ENCODE measurements at places on chromosomes 1 and 21.

DNA sequence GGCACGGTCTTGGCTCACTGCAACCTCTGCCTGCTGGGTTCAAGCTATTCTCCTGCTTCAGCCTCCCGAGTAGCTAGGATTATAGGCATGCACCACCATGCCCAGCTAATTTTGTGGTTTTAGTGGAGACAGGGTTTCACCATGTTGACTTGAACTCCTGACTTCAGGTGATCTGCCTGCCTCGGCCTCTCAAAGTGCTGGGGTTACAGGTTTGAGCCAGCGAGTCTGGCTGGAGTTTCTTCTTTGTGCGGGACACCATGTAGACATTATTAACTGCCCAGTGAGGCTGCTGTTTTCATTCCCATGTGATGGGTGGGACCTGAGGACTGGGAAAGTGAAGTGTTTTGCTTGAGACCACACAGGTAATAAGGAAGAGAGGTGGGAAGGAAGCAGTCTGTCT lies 23.3 kb downstream of the PLA2G5 start:
- DNase-seq: no peak

GRCh38 chr1:96843196-96843595 lies 121.6 kb downstream of the PTBP2 start:
- no peak for DNase-seq

- DNase-seq: no peak
Measured at GRCh38 chr1:162347281-162347680, 29.4 kb downstream of the SPATA46 start.

DNA sequence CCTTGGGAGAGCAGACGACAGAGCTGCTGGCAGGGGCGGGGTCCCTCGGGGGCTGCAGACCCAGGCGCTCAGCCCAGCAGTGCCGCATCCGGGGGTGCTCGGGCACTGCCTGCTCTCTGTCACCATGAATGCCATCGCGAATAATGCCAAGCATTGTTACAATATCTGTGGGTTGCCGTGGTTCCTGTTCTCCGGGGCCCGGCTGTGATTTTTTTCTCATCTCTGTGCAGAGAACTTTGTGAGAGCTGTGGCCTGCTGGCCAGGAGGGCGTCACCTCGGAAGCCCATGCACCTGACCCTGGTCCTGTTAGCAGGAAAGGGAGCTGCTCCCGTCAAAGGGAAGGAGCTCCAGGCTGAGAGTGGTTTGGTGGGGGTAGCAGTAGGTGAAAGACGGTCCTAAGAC lies 70.4 kb downstream of the PRDM16 start:
- no peak for DNase-seq

GRCh38 chr1:242723044-242723716 lies 198.7 kb upstream of the PLD5 start:
- no peak for DNase-seq

- DNase-seq: no peak
Measured at GRCh38 chr1:76659171-76659940, 207.9 kb upstream of the ST6GALNAC5 start.

DNA sequence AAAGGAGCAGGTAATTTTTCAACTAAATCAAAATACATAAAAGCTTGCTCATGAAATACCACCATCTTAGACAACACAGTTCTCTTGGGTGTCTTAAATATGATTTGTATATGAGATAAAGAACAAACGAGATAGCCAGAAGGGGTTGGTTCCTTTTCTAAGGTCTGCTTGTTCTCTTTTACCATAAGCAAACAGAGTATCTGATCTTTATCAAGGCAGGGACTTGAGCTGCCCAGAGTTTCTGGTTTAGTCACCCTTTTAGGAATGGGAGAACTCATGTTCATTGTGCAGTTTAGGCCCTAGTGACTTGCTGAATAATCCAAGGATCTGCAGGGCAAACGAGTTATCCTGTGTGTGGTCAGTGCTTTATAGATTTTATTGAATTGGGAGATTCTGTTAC lies 3.0 kb upstream of the SUCO start:
- no peak for DNase-seq

DNA sequence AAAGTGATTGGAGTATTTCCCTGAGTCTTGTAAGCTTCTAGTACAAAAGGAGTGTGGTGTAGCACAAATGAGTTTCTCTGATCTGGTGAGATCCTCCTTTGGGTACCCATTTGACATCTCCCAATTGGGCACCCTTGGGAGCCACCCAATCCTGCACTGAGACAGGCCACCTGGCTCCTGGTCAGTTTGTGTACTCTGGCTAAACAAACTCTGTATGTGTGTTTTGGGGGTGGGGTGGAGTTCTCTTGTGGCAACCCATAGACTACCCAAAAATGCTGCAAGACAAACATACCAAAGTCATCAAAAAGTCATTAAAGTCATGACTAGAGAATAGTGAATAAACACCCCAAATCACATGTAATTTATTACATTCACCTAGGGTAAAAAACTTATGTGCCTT lies 8.4 kb upstream of the HIVEP3 start:
- DNase-seq: no peak

GRCh38 chr1:101905283-101905835 lies 91.4 kb downstream of the OLFM3 start:
- no peak for DNase-seq

- DNase-seq: no peak
Measured at GRCh38 chr1:229579059-229579673, 20.7 kb upstream of the ABCB10 start.

- no peak for DNase-seq
Measured at GRCh38 chr1:58883037-58883887, 99.4 kb upstream of the JUN start.

- DNase-seq: no peak
Measured at GRCh38 chr1:20322081-20322824, 31.6 kb downstream of the VWA5B1 start.

DNA sequence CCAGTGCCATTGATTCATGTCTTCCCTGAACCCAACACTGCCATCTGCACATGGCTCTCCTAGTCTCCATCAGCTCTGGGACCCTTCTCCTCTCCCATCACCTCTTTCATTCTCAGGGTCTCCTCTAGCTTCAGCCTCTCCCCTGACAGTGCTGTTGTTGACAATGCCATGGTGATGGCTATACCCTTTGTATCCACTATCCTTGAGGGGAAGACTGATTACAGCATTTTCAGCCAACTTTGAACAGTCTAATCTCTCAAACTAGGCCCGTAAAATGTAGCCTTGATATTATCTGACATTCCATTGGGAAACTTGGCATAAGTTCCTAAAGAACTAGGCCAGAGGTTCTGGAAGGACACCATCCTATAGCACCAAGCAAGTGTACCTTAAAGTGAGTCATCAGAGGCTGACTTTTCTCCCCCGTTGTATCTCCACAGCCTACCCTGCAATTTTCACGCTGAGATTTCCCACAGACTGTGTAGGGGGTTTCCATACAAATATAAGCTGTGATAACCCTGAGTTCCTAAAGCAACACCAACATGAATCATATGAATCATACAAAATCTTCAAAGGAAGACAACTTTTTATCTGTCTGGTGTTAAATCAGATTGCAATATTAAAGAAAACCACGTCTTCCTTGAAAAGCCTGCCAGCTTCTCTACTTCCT lies 5.8 kb downstream of the HAO2 start:
- no peak for DNase-seq

- no peak for DNase-seq
Measured at GRCh38 chr1:166170075-166170474, 3.3 kb upstream of the FAM78B start.

GRCh38 chr1:28412731-28413130 lies 43.2 kb downstream of the PHACTR4 start:
- DNase-seq: no peak

- DNase-seq: no peak
Measured at GRCh38 chr1:217718873-217719272, 87.7 kb downstream of the SPATA17 start.

DNA sequence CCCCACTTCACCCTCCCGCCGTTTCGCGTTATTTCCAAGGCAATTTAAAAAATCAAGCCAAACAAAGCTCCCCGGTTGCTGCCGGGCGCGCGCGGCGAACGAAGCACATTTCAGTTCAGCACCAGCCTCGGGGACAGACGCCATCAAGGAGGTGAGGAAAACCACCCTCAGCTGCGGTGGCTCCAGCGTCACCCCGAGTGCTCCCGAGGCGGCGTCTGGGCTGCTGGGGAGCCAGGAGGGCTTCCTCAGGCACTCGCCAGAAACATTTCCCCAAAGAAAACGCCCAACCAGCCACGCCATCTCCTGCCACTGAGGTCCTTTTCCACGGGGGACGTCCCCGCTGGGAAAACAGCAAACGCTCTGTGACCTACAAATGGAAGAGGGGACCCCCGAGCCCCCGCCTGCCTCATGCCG lies 623 bp downstream of the GNG4 start:
- peak; percentile 50 for DNase-seq

- DNase-seq: no peak
Measured at GRCh38 chr1:67052741-67053534, 1.0 kb downstream of the SLC35D1 start.

DNA sequence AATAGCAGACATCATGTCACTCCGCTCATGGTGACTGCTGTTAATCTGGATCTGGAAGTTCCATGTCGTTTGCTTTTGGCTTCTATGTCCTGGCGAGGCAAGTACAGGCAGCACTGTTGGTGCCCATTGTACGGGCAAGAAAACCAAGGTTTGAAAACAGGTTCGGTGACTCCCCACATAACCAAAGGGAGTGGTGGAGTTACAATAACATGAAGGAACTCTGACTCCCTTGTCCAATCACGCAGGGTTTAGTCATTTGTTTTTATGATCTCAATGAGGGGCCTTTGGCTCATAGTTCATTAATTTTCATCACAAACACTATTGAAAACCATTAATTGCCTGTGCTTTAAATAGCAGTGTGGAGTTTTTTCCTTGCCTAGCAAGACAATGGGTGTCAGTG lies 82.9 kb upstream of the SSX2IP start:
- no peak for DNase-seq

DNA sequence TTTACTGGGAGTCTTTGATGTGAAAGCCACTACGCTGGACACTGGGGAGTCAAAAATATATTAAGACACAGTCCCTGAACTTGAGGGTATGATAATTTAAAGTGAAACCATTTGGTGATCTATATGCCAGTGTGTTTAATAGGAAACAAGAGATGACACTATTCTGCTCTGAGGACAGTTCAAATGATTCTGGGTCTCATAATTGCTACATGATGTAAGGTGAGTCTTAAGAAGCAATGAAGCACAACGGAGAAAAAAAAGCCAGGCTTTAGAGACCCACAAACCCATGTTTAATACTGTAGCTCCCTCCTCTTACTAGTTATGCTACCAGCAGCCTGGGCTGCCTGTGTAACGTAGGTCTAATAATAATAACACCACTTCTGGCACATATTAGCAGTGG lies 14.2 kb upstream of the LRRC8D start:
- no peak for DNase-seq

GRCh38 chr1:63318201-63318979 lies 4.0 kb upstream of the FOXD3 start:
- no peak for DNase-seq

DNA sequence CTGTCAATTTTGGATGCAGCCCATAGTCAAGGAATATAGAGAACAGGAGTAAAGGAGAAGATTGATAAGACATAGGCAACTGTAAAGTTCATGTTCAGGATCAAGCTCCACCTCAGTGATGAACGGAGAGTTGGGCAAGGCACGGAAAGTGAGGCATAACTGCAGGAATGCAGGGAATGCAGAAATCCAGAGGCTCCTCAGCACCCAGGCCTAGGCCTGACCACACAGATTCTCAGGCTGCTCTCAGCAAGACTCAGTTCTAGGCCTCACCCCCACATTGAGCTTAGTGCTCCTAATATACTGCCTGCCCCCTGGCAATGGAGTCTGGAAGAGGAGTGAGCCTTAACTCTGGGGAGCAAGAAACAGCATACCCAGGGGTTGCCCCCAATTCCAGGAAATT lies 36.3 kb upstream of the S1PR1 start:
- no peak for DNase-seq

- DNase-seq: no peak
Measured at GRCh38 chr1:160076295-160076694, 5.0 kb upstream of the KCNJ9 start.

GRCh38 chr1:201014816-201015200 lies 8.7 kb downstream of the KIF21B start:
- DNase-seq: no peak

- DNase-seq: no peak
Measured at GRCh38 chr1:163106364-163106987, 37.3 kb downstream of the RGS4 start.

- no peak for DNase-seq
Measured at GRCh38 chr1:91552091-91552490, 51.4 kb downstream of the CDC7 start.

- DNase-seq: no peak
Measured at GRCh38 chr1:87167157-87167789, 161.4 kb upstream of the LMO4 start.

DNA sequence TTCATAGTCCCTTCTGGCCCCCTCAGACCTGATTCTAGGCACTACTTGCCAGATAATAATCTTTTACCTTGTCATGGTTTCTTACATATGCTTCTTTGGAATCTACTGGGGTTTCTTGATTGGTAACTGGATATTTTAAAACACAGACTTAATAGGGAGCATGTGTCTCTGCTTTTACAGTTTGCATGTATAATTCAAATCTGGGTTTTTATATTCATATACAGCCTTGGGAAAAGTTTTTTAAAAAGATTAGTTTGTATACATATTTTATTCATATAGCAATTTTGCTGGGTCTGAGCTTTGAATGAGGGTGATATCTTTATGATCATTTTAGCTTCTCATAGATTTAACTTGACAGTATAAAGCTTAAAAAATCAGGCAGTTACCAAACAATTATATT lies 21.1 kb upstream of the CD1D start:
- DNase-seq: no peak

- DNase-seq: no peak
Measured at GRCh38 chr21:37503848-37504467, 137.4 kb downstream of the DYRK1A start.

DNA sequence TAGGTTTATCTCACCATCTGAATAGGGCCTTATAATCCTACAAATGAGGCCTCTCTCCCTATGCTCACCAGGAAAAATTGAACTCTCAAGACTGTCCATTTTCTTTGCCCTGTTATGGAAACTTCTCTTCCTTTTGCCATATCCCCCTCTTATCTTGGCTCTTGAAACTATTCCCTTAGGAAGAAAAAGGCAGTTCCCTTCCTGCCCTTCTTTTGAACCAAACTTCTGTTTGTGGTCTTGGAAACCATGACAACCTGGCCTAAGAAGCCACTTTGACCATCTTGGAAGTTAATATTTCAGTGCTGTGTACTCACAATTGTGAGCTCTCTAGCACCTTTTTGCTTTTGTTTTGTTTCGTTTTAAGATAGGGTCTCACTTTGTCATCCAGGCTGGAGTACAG lies 40.0 kb downstream of the ATP2B4 start:
- no peak for DNase-seq

All from liver (tissue), 10 donors.